CD4-positive, alpha-beta memory T cell (primary cell): ENCODE measurements at places on chromosomes 3 and 15.

DNA sequence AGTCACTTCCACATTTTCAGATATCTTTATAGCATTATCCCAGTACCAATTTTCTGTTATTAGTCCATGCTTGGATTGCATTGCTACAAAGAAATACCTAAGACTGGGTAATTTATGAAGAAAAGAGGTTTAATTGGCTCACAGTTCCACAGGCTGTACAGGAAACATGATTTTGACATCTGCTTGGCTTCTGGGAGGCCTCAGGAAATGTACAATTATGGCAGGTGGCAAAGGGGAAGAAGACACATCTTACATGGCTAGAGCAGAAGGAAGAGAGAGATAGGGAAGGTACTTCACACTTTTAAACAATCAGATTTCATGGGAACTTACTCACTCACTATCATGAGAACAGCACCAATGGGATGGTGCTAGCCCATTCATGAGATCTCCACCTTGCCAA is 172.3 kb upstream of the GPR149 start:
- no peak for DNase-seq

- DNase-seq, result no peak
These were observed 118.0 kb upstream of the RAD18 start for GRCh38 chr3:9081184-9081818.

GRCh38 chr15:85583923-85584390 is 203.6 kb downstream of the AKAP13 start:
- DNase-seq, result peak; percentile 54

DNA sequence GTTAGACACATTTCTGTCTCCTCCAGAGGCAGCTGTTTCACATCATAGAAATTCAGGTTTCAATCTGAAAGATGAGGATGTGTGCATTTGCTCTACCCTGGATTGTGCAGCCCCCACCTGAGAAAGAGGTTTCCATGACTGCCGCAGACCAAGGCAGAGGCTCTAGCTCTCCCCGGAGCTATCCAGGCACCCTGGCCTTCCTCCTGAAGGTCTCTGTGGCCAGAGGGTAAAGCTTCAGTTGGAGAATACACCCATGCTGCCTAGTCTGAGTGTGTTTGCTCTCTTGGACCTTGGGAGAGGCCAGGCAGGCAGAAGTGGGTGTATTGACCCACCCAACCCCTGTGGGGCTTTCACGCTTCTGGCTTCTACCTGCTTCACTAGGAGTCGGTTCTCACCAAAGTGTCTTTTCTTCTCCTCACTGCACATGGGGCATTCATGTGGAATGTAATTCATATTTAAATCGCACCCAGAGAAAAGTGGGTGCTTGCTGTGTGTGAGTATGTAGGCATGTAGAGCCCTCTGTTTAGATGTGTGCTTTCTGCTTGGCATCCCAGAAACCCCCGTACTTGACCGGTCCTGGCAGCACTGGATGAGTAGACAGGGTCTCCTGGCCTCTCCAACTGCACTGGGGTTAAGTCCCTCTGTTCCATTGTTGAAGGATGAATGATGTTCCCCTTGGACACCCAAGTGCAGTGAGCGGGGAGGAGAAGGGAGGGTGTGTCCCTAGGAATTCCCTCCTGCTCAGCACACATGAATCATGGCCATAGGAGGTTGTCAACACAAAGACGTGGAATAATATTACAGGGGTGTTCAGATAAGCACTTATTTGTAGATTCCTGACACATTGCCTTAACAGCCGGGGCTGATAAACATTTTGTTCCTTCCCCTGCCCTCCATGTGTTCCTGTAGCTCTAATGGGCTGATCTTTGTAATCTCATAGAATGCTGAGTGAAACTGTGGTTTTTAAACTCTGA is 20.3 kb upstream of the RAB6B start:
- DNase-seq, result no peak

- no peak for DNase-seq
These were observed 229.5 kb downstream of the TUSC7 start for GRCh38 chr3:116939091-116939490.

DNA sequence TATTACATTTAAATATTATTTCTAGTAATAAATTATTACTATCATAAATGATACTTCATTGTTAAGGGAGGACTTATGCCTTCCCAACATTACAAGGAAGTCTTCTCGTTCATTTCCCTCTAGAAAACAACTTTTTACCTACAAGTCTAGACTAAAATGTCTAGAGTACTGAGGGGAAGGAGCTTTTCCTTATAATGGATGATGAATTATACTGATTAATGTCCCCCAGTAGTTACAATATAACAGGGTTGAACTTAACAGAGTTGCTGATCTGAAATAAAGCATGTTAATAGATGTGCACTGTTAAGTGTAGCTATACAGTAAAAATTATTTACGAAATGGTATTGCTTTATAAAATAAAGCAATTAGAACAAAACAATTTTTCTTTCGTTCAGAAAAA is 2.7 kb upstream of the MNS1 start:
- DNase-seq, result no peak

GRCh38 chr3:159252274-159252673 is 450.4 kb downstream of the MFSD1 start:
- DNase-seq, result no peak

DNA sequence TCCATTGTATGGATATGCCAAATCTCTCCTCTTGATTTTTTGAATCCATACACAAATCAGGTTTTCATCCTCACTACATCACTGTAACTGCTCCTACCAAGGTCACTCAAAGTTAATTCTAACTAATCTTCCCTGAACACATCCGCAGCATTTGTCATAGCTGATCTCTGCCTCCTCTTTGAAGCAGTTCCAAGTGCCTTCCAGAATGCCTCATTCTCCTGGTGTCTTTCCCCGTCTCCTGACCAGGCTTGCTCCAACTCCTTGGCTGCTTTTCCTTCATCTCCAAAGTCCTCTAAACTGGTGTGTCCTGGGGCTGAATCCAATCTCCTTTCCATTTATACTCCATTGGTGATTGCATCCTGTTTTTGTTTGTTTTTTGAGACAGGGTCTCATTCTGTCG is 26.8 kb downstream of the KLHDC8B start:
- no peak for DNase-seq

DNA sequence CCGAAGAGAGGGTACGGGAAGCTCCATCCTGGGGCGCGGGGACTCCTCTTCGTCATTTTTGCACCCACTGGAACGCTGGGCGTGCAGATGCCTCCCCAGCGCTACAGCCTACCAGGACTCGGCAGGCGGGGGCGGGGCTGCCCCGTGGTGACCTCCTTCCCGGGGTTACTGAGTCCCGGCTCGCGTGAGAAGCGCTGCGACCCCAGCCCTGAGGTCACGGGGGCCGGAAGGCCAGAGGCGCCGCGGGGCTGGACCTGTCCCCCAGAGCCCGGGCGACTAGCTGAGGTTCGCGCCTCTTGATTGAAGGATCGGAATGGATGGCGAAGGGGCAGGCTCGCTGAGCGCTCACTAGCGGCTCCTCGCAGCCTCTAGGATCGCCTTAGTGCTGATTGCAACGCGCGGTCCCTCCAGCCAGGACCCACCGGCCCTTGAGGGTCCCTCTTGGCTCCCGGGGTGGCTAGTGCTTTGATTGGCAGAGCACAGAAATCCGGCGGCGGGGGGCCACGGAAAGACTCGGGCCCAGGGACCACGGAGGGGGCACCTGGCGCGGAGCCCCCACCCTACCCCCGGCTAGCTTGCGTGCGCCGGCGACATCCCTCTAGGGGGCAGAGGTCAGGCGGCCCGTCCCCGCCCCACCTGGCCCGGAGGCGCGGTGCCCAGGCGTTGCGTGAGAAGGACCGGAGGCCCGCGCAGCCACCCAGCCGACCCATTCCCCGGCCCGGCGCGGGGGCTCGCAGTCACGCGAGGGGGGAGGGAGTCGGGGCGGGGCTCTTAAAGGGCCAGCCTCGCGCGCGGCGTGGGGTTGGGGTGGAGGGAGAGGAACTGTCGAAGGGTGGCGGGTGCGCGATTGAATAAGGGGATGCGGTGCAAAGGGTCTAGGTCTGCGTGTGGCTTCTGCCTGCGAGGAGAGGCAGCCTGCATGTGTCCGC is 781 bp upstream of the CYP1A1 start:
- DNase-seq, result peak; percentile 49

- DNase-seq, result no peak
These were observed 19.5 kb upstream of the FANCD2 start for GRCh38 chr3:10006762-10007090.

DNA sequence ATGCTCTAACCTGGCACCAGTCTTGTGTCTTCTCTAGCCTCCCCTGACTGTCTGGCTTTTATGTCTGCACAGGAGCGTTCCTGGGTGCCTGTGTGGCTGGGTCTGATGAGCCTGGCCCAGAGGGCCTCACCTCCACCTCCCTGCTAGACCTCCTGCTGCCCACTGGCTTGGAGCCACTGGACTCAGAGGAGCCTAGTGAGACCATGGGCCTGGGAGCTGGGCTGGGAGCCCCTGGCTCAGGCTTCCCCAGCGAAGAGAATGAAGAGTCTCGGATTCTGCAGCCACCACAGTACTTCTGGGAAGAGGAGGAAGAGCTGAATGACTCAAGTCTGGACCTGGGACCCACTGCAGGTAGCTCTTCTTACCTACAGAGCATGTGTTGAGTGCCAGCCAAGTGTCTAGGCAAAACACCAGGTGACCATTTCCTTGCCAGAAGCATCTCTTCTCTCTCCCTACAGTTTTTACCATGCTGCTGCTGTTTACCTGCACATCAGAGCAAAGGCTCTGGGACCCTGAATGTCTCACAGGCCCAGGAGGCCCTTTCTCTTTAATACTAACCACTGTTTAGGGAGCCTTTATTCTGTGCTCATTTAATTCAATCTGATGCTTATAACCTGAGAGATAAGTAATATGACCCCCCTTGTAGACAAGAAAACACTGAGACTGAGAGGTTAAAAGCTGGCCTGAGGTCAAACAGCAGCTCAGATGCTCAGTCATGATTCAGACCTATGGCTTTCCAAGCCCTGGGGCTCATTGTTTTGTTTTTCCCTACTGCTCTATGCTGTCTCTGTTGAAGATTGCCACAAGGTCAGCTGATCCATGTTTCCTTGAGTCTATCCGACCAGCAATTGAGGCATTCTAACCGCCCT is 10.4 kb downstream of the PODXL2 start:
- no peak for DNase-seq

DNA sequence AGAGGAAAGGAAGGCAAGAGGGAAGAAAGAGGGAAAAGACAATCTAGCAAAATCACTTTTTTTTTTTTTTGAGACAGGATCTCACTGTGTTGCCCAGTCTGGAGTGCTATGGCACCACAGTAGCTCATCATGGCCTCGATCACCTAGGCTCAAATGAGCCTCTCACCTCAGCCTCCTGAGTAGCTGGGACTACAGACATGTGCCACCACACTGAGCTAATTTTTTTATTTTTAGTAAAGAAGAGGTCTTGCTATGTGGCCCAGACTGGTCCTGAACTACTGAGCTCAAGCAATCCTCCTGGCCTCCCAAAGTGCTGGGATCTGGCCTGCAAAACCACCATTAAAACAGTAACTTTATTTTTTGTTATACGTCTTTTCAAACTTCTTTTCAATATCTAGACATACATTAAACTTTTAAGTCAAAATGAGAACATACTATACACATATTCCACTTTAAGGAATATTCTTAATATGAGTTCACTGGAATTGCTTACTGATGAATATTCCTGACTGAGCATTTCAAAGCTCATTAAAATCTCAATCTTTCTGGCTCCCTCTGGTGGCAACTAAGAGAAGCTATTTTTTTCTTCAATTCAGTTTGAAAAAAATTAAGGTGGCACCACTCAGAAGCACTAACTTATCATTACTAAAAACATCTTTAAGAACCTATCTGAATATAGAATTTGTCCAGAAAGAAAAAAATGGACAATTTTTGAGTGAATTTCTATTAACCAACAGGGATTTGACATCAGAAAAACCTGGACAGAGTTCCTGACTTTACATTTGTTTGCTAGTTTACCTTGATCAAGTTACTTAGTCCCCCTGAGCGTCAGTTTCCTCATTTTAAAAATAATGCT is 40.9 kb downstream of the UACA start:
- DNase-seq, result peak; percentile 29

- DNase-seq, result no peak
These were observed 44.8 kb downstream of the POLR2M start for GRCh38 chr15:57751177-57751800.

DNA sequence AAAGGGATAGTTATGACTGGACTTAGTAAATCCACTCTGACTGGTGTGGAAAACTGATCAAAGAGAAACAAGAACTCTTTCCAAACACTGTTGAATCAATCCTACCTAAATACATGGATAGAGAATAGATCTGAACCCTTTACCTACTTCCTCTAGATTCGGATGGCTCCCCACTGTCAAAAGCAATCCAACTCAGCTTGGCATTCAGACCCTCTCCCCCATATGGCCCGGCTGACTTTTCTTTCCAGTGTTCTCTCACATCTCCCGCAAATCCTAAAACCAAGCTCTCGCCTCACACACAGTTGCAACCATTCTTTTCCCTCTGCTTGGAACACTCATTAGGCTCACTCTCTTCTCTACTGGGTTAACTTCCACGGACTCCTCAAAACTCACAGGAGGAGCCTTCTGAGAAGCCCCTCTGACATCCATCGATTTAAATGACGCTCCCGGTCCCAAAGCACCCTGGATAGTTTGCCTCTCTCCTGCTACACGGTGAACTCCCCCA is 639 bp downstream of the SPICE1 start:
- DNase-seq, result no peak
